Brain microvascular endothelial cell (primary cell): ENCODE measurements at places on chromosomes 2 and 18.

DNA sequence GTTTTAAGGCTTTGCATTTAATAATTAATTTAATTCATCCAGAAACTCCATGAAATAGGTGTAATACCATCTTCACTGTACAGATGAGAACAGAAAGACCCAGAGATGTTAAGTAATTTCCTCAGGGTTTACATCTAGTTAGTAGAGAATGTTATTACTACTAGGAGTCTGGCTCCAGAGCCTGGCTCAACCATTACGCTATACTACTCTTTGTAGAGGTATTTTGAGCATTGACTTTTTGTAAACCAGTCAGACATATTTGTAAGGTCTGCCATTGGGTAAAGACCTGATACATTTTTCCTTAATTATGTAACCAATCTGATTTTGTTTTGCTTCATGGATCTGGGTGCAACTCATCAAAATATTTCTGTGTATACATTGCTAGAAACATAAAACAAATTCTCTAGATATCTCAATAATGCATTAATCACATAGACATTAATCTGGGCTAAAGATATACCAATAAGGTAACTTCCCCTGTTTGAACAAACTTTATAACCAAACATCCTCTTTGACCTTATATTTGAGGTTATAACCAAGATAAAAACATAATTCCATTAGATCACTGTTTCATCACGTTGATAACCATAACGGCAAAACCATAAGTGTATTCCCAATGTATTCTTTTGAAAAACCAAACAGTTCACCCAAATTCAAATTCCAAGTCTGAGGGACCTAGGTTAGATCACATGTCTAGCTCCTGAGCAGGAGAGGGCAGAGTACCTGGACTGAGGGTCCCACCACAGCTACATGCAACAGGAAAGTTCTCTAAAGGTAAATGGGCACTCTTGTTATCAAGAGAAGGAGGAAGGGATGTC lies 135.0 kb downstream of the IKZF2 start:
- no peak for DNase-seq

GRCh38 chr2:174697255-174697654 lies 67.0 kb downstream of the CHRNA1 start:
- peak; percentile 57 for DNase-seq

GRCh38 chr18:39752351-39752750 lies 2186.8 kb upstream of the CELF4 start:
- DNase-seq, result no peak

DNA sequence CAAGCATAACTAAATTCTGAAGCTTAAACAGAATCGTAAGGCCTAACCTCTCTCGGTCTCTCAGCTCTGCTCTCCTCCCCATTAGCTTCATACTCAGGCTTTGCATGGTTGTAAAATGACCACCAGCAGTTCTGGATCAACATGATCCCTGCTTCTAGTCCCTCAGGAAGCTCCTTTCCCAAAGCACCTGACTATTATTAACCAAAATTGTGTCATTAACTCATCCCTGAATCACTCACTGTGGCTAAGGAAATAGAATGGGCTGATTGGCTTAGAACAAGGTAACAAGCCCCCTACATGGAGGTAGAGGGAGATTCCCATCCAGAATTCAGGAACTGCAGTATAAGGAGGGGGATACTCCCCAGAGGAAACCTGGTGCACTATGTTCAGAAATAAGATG lies 448.3 kb downstream of the ARHGAP15 start:
- DNase-seq, result no peak

DNA sequence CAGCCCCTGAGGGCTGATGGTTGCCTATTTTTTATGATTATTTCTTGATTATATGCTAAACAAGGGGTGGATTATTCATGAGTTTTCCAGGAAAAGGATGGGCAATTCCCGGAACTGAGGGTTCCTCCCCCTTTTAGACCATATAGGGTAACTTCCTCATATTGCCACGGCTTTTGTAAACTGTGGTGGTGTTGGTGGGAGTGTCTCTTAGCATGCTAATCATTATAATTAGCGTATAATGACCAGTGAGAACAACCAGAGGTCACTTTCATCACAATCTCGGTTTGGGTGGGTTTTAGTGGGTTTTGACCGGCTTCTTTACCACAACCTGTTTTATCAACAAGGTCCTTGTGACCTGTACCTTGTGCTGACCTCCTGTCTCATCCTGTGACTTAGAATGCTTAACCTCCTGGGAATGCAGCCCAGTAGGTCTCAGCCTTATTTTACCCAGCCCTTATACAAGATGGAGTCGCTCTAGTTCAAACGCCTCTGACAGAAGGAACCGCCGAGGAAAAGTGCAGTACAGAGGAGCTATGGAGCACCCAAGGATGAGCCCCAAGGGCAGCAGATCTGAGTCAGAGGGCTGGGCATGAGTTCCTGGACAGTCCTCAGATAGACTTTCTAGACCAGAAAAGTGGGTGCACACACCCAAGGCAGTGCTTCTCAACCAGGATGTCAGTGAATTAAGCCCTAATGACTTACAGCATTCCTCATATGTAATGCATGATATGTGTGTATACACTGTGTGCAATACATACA lies 37.1 kb upstream of the ASAP2 start:
- no peak for DNase-seq

- DNase-seq, result peak; percentile 2
Observed at GRCh38 chr18:61464551-61465142, 131.4 kb downstream of the CDH20 start.

- DNase-seq, result no peak
Observed at GRCh38 chr2:83058683-83059082, 1400.4 kb downstream of the SUCLG1 start.

DNA sequence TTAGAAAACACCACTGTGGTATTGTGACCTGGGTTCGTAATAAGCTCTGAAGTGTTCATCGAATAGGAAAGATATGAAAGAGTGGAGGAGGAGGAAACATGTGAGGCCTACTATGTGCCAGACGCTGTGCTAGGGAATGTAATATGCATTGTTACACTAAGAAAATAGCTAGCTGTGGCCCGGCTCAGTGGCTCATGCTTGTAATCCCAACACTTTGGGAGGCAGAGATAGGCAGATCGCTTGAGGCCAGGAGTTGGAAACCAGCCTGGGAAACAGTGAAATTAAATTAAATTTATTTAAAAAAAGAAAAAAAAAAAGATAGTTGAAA lies 49.2 kb upstream of the ZNF397 start:
- DNase-seq, result no peak
